ENCODE measurements at places on chromosomes 4 and X. TPM values are rescaled to one million over a fixed set of nuclear protein-coding genes. Genes with fewer than 3 reads are reported as not detected.

DNA sequence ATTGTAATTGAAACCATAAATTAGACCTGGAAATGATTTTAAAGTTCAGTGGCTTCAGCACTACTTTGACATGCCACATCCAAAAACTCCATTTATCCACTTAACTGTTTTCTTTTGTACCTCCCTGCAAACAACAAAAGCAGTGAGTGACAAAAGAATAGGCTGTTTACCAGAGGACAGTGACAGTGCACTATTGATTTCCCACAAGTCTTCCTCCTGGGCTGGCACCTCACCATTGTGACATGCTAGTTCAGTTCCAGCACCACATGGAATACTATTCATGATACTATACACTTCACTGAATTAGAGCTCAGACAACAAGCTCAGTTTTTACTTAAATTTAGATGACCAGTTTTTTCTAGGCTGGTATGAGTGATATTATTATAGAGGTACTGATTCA lies 29.3 kb downstream of the MOSPD2 start:
- DNase-seq: no peak

- DNase-seq: peak; percentile 67
Observed at GRCh38 chrX:67780694-67781109, 236.9 kb downstream of the AR start.

DNA sequence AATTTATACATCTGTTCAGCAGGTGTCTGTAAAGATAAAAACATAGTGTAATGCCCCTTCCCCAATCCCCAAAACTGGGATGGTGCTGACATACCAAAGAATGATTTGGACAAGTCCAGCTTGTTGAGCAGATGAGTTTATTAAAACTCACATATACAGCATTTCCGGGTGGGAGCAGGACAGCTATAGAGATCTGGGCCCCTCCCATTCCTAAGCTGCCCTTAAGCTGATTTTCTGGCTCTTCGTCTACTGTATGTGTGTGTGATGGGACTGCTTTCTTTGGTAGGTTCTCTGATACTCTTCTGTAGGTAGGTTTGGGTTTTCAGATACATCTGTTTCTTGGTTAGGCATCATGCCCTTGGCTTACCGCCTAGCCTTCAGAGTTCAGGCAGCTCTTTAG lies 703.7 kb upstream of the PCDH10 start:
- no peak for DNase-seq

GRCh38 chr4:8117278-8117682 lies 41.3 kb downstream of the ABLIM2 start:
- DNase-seq: peak; percentile 42

GRCh38 chr4:45423896-45424295 lies 697.5 kb upstream of the GNPDA2 start:
- no peak for DNase-seq

GRCh38 chrX:116009861-116010710 lies 160.5 kb upstream of the AGTR2 start:
- DNase-seq: peak; percentile 13

GRCh38 chr4:179040259-179040658 lies 1598.0 kb upstream of the AGA start:
- DNase-seq: no peak

ZNF185 gene
- 1.6 TPM for total RNA-seq

DNA sequence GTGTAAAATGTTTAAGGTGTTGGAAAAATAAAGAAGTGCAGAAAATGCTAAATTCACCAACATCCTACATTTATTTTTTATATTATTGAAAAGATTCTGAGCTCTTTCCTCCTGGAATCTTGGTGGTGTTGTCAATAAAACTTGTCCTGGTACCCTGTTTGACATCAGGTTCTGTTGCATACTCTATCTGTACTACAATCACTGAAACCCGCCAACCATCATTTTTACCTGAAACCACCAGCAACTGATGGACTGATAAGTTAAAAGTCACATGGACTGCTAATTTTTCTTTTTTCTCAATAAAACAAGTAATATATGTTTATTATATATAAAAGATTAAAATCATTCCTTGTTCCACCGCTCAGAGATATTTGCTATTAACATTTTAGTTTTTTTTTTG lies 23.4 kb downstream of the STAP1 start:
- no peak for DNase-seq

EPGN gene
- total RNA-seq: not detected

GRCh38 chr4:16270454-16271328 lies 44.4 kb upstream of the TAPT1 start:
- DNase-seq: no peak

GRCh38 chrX:134453631-134454030 lies 6.3 kb upstream of the HPRT1 start:
- no peak for DNase-seq

MXRA5 gene
- total RNA-seq: 2.0 TPM

DNA sequence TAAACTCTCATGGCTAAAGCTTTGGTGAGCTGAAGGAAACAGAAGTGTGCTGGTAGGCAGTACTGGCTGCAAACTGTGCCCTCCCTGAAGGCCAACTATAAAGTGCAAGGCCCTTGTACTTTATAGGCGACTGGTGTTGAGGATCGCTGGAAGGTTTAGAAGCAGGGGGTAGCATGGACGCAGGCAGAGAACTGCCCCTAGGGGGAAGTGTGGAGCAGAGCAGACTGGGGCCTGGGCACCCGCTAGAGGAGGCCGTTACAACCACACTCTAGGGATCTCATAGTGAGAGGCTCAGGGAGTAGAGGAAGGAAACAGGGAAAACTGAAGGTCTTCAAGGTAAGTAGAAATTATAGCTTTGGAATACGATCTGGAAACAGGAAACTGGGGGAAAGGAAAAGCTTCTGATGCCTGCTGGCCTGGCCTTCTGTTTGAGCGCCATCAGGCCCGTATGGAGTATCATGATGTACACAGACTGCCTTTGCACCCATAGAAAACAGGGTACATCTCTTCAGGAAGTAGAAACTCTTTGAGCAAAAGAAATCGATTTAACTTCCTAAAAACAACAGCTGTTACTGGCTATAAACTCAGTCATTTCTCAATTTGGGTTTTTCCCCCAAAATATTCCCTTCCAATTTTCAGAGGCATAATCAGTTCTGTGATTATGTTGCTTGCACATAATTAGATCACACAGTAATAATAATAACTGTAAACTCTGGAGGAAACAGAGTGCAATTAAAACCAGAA lies 23.9 kb upstream of the TMSB4X start:
- no peak for DNase-seq

- no peak for DNase-seq
Observed at GRCh38 chr4:2091990-2092668, 33.0 kb downstream of the NAT8L start.

DNA sequence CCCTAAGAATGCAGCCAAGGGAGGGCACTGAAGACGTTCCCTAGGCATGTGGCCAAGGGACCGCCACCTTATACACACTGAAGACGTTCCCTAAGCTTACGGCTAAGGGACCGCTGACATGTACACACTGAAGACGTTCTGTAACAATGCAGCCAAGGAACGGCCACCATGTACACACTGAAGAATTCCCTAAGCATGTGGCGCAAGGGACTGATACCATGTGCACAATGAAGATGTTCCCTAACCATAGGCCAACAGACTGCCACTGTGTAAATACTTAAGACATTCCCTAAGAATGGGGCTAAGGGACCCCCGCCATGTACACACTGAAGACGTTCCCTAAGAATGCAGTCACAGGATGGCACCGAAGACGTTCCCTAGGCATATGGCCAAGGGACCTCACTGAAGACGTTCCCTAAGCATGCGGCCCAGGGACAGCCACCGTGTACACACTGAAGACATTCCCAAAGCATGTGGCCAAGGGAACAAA lies 36.1 kb downstream of the DHRSX start:
- DNase-seq: no peak

DNA sequence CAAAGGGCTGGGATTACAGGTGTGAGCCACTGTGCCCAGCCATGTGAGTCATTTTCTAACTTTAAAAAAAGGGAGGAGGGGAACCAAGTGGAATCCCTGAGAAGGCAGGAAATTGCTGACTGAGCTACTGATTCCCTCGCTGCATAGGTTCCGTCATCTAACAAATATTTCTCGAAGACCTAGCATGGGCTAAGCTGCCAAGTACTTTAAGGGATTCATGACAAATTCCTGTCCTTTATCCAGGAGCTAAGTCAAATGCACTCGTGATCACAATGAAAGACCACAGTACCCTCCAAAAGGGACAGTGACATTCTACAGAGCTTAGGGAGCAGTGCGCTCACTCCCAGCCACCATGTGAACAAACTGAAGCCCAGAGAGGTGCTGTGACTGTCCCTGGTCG lies 33.2 kb upstream of the MAN2B2 start:
- no peak for DNase-seq

- no peak for DNase-seq
Observed at GRCh38 chrX:115900425-115900824, 270.1 kb upstream of the AGTR2 start.

- no peak for DNase-seq
Observed at GRCh38 chr4:115259642-115260041, 146.2 kb upstream of the NDST4 start.

- DNase-seq: no peak
Observed at GRCh38 chr4:22099896-22100295, 151.3 kb upstream of the KCNIP4 start.

SLC6A14 gene
- not detected for total RNA-seq

SERPINA7 gene
- not detected for total RNA-seq

DNA sequence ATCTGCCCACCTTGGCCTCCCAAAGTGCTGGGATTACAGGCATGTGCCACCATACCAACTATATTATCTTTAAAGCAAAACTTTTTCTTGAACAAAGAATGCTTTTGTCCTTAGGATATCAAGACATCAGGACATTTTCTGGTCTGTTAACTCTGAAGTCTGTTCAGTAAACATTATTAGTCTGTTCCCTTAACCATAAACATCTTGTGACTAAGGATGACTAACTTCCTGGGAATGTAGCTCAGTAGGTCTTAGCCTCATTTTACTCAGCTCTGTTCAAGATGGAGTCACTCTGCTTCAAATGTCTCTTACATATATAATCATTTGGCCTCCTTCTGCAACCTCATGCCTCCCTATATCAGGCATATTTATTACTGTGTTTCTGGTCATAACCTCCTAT lies 122.9 kb downstream of the UBE2NL start:
- DNase-seq: no peak

UCP1 gene
- not detected for total RNA-seq

KLHL13 gene
- total RNA-seq: 11.4 TPM

DNA sequence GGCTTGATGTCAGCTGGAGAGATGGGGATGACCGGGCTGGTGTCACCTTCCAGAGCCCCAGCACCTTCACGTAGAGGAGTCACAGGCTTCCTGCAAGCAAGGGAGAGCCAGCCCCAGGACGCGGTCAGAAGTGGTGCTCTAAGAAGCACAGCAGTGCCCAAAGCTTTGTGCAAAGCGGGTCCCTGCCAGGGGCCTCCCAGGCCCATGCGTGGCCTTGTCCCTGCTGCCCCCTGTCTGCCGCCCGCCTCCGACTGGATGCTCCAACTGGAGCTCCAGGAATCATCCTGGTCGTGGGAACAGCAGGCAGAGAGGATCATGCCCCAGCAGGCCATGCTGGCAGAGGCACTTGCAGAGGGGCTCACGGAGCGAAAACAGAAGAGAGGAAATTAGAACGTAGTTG lies 40.1 kb upstream of the LRPAP1 start:
- no peak for DNase-seq

DNA sequence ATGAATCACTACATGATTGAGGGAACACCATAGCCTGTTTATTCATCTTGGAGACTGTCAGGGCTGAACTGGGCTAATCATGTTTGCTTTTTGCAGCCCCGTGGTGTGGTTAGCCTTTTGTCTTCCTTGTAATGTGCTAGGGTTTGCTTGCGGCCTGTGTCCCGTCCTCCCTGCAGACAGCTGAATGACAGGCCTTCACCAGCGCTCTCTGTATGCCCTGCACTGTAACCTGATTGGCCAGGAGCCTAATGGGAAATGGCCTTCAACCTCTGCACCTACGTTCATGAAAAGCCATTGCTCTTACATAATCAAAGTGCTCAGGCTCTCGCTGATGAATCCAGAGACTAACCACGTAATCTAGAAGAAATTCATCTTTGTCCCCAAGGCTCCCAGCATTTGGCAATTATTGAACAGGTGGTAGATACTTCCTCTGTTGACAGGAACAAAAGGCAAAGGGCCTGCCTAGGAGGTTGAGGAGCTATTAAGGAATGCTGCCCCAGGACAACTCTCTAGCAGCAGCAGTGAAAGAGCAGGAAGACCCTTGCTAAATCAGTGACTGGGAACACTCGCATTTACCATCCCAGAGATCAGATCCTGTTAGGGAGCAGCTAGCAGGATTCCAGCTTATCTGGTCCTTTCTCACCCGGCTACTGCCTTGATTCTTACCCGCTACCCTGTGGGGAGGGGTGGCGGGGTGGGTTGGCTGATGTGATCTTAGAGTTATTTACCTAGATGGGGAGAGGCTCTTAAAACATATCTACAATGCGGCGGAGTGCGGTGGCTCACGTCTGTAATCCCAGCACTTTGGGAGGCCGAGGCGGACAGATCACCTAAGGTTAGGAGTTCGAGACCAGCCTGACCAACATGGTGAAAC lies 42.3 kb upstream of the FAT1 start:
- DNase-seq: no peak

DNA sequence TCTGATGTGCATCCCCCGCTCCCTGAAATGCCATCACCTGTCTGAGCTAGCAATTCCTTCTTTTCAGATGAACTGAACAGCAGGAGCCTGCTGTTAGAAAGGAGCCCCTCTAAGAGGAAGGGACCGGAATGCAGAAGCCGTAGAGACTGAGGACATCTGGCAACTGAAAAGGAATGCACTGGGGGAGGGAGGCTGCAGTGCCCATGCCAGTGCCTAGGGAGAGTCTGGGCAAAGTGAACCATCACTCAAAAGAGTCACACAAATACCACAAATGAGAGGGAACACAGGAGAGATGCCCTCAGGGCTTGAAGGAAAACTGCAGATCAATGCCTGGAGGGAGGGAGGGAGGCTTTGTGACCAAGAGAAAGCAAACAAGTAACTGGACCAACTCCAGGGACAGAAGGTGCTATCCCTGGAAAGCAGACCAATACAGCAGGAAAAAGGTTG lies 93.9 kb upstream of the CBR4 start:
- DNase-seq: no peak

ARHGEF38 gene
- total RNA-seq: not detected

VCX3A gene
- not detected for total RNA-seq

GRCh38 chrX:72294497-72294896 lies 11.2 kb downstream of the CITED1 start:
- no peak for DNase-seq

GABRA4 gene
- 33.7 TPM for total RNA-seq

DNA sequence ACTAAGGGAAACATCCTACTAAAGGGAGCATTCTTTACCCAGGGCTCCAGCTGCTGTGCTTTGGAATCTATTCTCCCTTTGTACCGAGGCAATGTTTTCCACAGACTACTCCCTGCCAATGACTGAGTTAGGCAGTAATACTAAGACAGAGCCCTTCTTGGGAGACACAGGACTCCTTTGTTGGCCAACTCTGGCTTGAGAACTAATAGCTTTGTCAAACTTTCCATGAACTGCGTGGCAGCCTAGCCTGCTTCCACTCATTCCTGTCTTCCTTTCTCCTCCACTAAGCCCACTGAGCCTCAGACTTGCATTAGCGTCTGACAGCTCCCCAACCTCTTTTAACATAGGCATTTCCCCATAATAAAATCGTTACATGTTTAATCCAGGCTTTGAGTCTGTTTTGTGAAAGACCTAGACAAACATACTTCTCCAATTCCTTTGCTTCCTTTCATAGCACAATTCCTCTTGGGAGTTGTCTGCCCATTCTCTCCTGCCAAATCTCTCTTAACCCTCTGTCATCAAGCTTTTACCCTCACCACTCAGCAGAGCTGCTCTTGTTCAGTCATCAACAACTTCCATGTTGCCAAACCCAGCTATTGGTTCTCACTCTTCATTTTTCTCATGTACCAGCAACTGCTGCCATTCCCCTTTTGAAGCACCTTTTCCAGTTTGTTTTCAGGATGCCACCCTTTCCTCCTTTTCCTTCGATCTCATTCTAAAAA lies 300.3 kb upstream of the IGFBP7 start:
- no peak for DNase-seq

- no peak for DNase-seq
Observed at GRCh38 chr4:139611391-139611790, 54.2 kb upstream of the MGST2 start.
